AG08395 (cell line): ENCODE measurements at places on chromosomes 2 and 18.

DNA sequence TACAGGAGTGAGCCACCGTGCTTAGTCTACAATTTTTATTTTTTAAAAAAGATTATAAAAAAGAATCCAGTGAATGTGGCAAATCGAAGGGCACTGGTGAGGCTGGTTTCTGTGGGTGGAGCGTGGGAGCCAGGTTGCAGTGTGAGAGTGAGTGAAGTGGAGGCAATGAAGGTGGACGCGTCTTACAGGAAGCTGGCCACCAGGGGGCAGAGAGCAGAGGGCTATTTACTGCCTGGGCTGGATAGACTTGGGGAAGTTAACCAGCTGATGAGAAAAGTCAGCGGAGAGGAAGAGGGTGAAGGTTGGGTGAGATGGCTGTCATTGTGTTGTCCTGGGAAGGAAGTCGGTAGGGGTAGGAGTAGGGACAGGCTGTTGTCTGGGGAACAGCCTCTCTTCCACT is 6.8 kb downstream of the SCTR start:
- peak; percentile 71 for DNase-seq

DNA sequence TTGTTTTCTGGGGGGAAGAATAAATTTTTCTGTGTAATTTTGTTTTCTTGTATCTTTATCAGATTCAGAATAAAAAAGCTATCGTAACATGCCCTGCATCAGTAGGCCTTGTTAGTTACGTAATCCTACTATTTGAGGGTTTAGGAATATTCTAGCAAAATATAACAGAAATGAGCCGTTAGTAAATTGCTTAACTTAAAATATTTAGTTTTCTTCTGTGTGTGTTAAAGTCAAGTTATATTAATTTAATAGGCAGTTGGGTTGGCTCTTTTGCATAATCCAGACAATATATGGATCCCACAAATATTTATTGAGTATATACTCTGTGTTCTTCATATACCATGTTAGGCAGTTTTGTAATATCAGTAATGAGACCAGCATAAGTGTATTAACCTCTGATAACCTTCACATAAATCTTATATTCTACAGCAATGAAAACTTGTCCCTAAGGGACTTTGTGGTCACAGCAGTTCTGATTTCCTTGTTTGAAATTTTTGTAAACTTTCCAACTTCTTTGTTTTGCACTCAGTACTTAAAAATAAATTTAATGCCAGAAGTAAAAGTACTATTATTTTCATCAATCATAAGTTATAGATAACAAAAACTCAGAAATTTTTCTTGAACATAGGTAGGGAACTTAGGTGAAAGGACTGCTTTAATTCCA is 151.9 kb downstream of the FMNL2 start:
- DNase-seq = no peak

- DNase-seq = no peak
These were observed 15.2 kb upstream of the TMBIM1 start for GRCh38 chr2:218307415-218308090.

- no peak for DNase-seq
These were observed 57.2 kb upstream of the RTN4 start for GRCh38 chr2:55107436-55107835.

GRCh38 chr2:73911548-73912208 is 15.0 kb upstream of the DGUOK start:
- no peak for DNase-seq

- DNase-seq = peak; percentile 25
These were observed 39.3 kb downstream of the THOC1 start for GRCh38 chr18:228586-228985.

- DNase-seq = no peak
These were observed 27.0 kb upstream of the HK2 start for GRCh38 chr2:74806920-74807319.

DNA sequence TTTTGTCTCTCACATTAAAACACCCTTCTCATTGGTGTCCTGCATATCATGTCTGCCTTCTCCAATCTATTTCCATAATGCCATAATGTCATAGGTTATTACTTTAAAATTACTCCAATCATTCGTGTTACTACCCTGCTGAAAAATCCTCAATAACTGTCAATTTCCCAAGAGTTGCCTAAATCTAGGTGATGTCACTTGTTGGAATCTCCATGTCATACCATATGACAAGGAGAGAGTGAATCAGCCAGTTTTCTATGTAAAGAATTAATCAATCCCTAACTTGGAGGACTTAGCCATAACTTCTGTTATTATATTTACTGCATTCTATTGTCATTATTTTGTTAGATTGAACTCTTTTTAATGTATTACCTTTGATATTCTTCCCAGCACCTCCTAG is 62.5 kb downstream of the PHLPP1 start:
- DNase-seq = no peak

- no peak for DNase-seq
These were observed 106.2 kb downstream of the CPS1 start for GRCh38 chr2:210662560-210662959.

GRCh38 chr2:204530464-204530805 is 14.8 kb upstream of the PARD3B start:
- DNase-seq = no peak

GRCh38 chr2:225399504-225399903 is at the start of gene NYAP2:
NYAP2 (plus strand) TSS chr2:225399710; CDS start chr2:225408881, 9,171 bp downstream.
- DNase-seq = no peak

DNA sequence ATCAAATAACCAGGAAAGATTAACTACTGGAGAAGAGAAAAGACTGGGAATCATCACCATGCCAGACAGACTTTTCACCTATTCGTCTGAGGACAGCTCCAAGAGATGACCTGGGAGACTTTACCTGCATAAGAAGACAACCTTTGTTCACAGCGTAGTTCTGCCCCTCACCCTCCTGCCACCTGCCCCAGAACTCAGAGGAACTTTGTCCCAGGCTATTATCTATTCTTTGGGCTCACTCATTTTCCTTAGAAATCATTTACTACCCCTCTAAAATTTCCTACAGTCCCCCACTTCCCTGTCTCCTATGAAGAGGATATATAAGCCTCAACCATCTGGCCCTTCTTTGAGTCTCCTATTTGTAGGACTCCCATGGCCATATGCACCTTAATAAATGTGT is 19.3 kb upstream of the COPS8 start:
- no peak for DNase-seq

- no peak for DNase-seq
These were observed 43.6 kb downstream of the VPS54 start for GRCh38 chr2:63975437-63976124.

DNA sequence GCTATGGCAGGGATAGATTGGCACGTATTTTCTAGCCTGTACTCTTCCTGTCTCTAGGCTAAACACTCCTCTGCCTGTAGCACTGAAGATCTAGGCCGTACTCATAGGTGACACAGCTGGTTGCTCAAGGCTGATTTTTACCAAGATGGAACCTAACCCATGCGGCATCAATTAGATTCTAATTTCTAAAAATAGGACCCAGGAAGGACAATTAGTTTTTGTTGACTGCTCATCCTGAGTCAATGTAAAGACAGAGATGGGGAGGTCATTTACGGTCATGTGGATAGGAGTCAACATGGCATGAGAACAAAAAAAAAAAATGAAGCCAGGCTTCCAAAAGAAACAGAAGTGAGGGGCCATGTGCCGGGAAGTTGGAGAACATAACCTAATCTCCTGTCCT is 360.7 kb upstream of the ETAA1 start:
- no peak for DNase-seq

- no peak for DNase-seq
These were observed 91.3 kb upstream of the ZFP36L2 start for GRCh38 chr2:43317680-43318079.

- no peak for DNase-seq
These were observed 267.4 kb upstream of the RAB6C start for GRCh38 chr2:129711816-129712675.

DNA sequence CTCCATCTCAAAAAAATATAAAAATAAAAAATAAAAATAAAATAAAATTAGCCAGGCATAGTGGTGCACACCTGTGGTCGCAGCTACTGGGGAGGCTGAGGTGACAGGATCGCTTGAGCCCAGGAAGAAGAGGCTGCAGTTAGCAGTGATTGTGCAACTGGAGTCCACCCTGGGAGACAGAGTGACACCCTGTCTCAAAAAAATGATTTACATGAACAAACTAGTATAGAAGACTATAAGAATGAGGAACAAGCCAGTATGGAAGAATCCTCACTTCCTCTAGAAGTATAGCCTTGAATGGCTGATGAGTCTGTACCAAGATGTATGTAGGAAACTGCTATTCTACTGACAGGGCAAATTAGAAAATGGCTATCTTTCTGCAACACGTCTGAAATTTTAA is 10.9 kb downstream of the YES1 start:
- DNase-seq = no peak

- no peak for DNase-seq
These were observed 35.6 kb downstream of the CLHC1 start for GRCh38 chr2:55196526-55196925.

DNA sequence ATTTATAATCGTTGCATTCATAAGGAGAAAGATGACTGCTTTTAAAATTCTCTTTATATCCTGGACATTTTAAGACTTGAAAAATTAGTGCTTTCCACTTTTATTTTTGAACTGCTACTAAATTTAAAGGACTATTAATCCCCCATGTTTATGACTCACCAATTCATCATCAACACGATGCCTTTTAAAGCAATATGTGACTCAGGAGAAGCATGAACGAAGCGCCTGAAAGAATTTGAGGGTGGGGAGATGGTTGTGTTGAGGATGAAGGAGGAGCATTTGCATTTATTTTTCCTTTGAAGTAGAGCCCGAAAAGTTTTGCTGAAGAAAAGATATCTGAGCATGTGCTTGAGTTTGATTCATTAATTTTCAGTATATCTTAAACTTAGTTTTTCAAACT is 192.2 kb upstream of the LRRTM1 start:
- peak; percentile 54 for DNase-seq

DNA sequence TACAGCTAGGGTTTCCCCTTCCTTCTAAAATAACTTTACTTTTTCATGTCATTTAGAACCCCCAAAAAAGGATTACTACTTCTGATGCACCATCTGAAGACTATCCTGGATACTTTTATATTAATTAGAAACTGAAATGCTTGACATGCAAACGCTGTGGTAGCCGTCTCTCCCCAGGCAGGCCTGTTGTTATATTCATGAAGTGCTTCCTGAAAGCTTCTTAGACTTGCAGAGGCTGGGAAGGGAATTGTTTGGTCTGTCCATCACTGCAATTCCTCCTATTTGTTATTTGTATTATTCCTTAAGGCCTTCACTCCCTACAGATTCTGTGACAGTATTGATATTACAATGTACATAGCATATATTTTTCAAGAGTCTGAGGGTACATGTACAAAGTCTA is 370.2 kb downstream of the NRXN1 start:
- no peak for DNase-seq

- DNase-seq = no peak
These were observed 78.5 kb downstream of the PMS1 start for GRCh38 chr2:189862751-189863150.

DNA sequence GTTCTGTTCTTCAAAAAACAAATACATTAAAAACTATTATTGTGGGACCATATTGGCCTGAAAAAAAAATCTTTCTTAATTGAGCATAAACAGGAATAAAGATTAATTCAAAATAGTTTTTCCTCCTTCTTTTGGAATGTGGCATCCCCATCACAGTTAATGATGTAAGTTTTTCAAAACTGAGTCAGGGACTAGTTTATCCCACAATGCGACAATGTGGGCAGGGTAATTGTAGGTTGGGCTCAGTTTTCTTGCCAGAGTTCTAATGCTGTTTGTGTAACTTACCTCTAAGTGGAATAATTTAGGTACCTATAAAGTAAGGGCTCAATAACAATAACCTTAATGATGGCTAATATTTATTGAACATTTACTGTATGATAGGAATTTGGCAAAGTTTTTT is 82.0 kb downstream of the PMS1 start:
- no peak for DNase-seq

DNA sequence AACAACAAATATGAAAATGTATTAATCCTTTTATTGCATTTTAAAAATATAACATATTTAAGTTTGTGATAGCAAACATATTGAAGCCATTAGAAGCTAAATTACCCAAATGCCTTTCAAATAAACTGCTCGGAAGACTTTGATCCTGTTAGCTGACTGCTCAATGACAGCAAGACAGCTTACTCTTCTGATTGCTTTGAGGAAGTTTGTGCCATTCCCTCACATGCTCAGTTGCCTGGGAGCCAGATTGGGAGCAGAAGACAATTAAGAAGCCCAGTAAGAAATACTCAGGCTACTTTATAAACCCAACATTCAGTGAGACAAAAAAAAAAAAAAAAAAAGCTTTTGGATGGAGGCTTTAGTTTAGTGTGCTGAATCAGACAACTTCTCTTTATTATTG is 407.1 kb upstream of the SOX11 start:
- no peak for DNase-seq

DNA sequence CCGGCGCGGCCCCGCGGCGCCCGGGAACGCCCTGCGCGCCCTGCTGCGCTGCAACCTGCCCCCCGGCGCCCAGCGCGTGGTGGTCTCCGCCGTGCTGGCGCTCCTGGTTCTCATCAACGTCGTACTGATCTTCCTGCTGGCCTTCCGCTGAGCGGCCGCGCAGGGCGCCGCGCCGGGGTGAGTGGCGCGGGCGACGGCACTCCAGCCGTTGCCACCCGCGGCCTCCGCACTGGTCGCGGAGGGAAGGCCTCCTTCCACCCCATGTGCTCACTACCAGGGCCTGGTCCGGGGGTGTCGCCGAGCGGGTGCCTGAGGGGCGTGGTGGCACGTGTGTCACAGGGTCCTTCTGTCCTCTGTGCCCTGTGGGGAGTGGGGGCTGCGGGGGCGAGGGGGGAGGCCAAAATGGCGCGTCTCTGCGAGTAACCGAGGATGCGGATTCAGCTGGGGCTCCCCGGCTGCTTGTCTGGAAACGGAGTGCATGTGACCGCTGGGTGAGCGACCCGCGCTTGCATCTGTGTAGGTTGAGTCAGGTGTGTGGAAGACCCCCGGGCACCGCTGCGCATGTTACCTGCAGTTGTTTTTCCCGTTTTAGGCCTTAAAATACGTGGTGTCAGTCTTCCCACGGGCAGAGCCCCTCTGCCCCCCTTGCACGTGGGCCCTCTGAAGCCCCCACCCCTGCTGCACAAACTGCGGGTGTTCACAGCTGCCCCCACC is 58.0 kb downstream of the FAM168B start:
- no peak for DNase-seq

- no peak for DNase-seq
These were observed 47.1 kb downstream of the SPTBN1 start for GRCh38 chr2:54503192-54503591.

DNA sequence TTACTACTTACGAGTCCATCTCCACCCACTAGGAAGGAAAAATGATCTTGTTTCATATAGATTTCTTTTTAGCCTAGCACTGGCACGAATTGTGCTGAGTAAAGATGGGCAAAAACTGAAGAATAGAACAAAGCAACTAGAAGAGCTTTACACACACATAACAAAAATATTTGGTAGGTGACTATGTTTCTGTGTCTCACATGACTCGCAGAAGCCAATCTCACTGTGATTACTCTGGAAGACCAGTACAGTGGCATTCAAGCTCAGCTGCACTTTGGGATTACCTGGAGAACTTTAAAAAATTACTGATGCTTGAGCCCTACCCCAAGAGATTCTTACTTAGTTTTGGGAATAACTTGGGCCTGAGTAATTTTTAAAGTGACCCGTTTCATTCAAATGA is 378.7 kb downstream of the METTL4 start:
- no peak for DNase-seq
